ENCODE measurements at places on chromosomes 7 and 10.
A peak's percentile ranks its signal among the peaks of the same experiment; 100 is the strongest.

- no peak for DNase-seq
Measured at GRCh38 chr10:82245906-82246560, 371.0 kb downstream of the NRG3 start.

DNA sequence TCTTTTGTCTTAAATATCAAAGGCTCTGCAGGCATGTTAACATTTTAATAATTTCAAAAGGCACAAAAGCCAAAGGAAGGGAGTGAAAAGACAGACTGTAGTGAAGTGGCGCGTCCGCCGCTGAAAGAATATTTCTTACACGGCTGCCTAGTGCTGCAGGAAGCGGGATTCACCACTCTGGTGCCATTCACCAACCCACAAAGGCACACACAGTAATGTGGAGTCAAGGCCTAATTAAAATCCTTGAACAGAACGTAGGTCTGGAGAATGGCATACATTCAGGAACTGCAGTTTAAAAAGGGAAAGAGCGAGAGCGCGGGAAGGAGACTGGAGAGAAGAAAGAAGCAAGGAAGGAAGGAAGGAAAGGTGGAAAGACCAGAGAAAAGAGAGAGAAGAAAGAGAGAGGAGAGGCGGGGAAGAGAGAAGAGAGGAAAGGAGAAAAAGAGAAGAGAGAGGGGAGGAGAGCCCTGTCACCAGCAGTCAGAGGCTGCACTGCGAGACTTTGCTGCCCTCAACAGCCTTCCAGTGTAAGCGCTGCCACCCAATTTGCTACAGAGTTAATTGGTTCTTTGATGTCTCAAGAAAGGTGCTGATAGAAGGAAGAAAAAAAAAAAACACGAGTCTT, 554.0 kb downstream of the MDFIC start:
- no peak for DNase-seq

GRCh38 chr10:69516796-69517195, 56.4 kb downstream of the NEUROG3 start:
- DNase-seq: no peak

- no peak for DNase-seq
Measured at GRCh38 chr10:70324951-70325781, 41.4 kb upstream of the NPFFR1 start.

- no peak for DNase-seq
Measured at GRCh38 chr10:110733218-110733952, 89.2 kb downstream of the RBM20 start.

DNA sequence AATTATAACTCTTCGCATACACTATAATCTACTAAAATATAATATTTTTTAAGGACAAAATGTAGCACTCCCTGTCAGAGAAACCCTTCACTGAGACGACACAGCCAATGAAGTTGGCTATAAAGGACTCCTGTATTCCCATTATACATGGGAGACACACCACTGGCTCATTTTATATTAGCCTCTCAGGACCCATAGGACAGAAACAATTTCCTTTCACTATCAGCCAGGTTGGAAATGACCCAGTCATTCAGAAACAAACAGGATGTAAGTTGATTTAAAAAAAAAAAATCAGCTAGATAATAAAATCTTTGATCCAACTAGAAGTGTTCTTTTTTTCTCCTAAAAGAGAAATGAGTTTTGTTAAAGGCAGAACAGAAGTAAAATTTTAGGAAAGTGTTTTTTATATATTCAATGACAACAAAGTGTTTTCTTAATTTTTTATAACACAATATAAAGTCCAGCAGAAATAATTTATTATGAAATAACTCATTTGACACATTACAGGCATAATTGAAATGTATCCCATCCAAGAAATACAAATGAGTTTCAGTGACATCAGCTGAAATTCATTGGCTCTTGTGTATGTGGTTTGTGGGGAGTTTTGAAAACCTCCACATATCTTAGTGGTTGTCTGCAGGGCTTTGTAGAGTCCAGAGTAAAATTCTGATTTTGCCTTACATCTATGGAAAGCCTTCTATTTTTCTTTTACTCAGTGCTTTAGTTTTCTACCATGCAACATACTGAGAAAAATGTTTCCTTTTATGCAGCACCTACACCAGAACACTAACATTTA, 64.1 kb downstream of the CTTNBP2 start:
- no peak for DNase-seq

DNA sequence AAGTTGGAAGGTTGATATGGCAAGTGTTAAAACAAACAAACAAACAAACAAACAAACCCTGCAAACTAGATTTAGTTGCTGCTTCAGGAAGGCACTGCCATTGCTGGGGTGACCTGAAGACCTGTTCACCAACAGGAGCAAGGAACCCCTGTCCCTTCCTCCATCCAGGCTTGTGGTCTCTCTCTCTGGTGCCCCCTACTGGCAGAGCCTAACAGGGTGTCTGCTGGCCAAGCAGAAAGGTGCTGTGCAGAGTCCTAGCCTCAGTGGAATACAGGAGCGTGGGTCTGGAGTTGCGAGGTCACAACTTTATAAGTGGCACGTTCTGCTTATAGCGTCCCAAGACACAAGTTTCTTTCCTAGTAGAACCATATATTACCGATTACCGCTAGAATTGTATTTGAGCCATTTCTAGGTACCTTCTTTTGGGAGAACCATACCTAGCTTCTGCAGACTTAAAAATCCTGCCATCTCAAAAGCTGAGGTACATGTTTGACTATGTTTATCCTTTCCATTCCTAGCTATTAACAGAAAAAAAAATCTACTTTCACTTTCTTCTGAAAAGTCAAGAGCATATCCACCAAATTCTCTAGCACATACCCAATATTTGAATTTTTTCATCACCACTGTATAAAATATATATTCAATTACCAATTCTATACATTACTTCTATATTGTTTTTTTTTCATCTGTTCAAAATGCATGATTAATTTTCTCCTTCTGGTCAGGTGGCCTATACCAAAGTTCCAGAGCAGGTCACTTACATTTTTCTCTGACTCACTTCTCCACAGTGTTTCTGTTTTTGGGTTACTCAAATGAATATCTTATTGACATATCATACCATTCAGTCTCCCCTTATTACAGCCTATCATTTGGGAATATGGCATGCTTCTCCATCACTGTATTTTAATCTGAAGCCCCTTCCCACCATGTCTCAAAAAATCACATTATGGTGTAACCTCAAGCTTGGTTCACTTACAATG, 29.1 kb upstream of the CALD1 start:
- DNase-seq: peak; percentile 15

DNA sequence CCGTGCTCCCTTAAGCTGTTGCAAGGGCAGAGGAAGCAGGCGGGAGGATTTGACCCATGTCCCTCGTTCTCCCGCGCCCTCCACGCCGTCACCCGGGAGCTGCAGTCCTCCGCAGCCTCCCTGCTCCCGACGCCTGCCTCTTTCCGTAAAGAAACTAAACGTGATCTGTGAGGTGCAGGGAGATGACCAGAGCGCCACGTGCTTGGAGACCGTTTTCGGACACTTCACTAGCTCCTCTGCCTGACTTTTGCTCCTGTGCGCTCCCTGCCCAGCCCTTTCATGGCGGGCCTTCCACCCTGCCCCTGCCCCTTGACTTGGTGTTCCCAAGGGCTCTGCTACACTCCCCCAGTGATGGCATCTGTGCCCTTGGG, 171.2 kb downstream of the LSM5 start:
- DNase-seq: no peak

DNA sequence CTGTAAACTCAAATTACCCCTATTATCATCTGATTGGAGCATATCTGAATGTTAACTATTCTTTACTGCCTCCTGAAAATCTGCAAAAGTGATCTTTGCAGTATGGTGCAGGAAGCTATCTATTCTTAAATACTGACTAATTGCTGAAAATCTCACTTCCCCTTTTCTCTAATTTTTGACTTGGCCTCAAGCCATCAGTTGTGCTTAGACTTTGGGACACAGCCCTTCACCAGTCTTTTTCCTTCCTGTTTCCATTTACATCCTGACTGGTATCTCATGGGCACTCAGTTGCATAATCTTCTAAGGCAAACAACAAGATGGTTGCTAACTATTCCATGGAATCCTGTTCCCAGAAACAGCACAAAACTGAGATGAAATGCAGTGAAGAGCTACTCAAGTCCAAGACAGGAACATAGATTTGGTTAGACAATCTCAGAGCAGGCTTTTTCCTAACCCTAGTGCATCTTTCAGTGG, 228.5 kb downstream of the SORCS1 start:
- peak; percentile 82 for DNase-seq

DNA sequence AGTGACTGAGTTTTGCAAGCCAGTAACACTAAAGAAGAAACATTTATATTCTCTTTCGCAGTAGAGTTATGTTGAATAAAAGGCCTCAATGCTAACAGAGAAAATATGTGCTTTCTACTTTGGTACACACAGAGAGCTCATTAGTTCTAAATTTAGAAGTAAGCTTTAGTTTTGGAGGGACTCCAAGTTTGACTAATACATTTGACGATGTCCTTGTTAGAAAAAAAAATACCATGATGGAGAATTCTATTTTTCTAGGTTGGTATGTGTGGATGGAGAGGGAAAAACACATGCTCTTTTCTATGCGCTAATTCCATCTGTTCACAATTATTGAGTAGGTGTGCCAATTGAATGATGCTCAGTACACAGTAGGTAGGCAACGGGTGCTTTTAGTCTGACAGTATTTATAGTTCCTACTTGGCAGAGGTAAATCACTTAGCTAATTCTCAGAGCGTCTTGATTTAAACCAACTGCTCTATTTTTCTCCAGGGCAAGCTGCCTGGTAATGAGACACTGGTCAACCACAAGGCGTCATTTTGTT, 327.2 kb upstream of the AKR1E2 start:
- no peak for DNase-seq

GRCh38 chr10:51139176-51139575, 64.9 kb downstream of the PRKG1 start:
- DNase-seq: no peak

DNA sequence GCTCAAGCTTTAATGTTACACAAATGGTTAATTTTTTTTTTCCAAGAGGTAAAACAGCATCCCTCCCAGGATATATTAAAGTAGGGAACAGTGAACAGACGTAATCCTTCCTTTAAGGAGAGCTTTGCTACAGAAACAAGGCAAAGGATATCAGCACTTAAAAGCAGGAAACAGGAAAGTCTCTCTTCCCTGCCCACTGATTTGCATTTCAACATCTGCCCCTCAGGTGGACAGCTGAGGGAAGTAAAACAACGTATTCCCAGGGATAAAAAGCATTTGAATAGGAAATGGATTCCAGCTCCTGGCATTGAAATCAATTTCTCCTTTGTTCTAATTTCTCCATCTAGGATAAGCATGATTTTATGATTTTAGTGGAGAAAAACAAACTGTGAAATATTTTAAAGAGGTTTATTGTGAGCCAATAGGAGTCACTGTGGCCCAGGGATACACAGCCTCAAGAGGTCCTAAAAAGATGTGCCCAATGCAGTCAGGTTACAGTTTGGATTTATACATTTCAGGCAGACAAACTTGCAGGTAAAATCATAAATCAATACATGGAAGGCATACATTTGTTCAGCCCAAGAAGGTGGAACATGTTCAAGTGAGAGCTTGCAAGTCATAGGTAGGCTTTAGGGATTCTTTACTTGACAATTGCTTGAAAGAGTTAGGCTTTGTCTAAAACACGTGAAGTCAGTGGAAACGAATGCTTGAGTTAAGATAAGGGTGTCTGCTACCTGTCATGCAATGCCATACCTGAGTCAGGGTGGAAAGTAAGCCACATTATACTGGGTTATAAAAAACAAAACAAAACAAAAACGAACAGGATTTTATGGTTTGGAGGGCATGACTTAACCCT, 286.2 kb upstream of the VWC2 start:
- no peak for DNase-seq

DNA sequence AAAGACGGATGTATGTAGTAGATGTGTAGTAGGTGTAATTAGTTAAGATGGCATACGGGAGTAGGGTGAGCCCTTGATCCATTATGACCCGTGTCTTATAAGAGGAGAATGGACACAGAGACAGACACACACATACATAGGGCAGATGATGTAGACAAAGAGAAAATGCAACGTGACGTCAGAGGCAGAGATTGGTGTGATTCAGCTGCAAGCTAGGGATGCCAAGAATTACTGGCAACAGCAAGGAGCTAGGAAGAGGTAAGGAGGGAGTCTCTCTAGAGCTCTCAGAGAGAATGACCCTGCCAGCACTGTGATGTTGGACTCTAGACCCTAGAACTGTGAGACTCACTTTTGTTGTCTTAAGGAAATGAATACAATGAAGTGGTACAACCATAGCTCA, 247.0 kb upstream of the HABP2 start:
- DNase-seq: no peak

- DNase-seq: peak; percentile 4
Measured at GRCh38 chr7:121160150-121161008, 168.4 kb upstream of the WNT16 start.

DNA sequence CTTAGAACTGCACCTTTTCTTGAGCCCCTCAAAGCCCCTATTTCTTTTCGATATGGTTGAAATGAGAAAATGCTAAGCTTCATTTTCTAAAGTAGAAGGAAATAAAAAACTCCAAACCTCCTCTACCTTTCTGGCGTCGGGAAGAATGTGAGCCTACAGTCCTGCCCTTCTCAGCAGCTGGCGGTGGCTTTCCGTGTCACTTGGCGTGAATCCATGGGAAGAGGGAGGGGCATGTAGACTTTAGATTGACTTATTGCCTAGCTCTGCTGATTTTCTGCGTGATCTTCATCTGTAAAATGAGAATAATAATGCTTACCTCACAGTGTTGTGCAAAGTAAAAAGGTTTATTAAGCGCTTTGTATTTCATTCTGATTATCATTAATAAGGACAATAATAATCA, 35.0 kb downstream of the PRR15 start:
- DNase-seq: no peak

DNA sequence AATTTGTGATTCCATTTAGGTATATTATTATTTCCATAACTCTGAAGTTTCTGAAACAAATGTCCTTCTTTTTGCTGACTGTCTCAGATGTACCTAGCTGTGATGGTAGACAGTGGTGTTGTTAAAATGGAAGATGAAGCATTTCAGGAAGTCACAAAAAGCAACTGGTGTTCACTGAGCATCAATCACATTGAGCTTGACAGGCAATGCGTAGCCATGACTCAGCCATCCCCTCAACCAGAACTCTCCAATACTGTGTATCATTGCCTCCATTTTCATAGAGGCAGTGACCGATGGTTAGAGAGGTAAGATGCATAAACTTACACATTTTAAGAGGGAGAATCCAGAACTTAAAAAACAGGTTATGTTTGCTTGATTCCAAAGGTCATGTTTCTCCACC, 434.0 kb downstream of the INHBA start:
- DNase-seq: no peak

DNA sequence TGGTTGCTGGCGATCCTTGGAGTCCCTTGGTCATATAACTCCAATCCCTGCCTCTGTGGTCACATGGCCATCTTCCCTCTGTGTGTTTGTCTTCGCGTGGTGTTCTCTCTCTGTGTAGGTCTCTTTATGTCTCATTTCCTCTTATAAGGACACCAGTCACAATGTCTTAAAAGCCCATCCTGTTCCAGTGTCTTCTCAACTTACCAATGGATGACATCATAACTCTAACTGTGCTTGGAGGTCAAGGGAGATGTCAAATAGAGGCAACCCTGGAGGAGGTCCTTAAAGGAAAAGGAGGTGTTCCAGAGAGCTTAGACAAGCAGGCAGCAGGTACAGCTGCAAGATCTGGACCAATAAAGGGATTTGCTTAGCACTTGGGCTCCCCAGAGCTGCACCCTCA, 143.0 kb downstream of the BUB3 start:
- peak; percentile 34 for DNase-seq

All from inflammatory macrophage treated with lipopolysaccharide for 1 hour (primary cell).